ENCODE measurements at places on chromosomes 3 and 15.

- no peak for DNase-seq
These were observed 77.8 kb upstream of the TAMM41 start for GRCh38 chr3:11924518-11924917.

DNA sequence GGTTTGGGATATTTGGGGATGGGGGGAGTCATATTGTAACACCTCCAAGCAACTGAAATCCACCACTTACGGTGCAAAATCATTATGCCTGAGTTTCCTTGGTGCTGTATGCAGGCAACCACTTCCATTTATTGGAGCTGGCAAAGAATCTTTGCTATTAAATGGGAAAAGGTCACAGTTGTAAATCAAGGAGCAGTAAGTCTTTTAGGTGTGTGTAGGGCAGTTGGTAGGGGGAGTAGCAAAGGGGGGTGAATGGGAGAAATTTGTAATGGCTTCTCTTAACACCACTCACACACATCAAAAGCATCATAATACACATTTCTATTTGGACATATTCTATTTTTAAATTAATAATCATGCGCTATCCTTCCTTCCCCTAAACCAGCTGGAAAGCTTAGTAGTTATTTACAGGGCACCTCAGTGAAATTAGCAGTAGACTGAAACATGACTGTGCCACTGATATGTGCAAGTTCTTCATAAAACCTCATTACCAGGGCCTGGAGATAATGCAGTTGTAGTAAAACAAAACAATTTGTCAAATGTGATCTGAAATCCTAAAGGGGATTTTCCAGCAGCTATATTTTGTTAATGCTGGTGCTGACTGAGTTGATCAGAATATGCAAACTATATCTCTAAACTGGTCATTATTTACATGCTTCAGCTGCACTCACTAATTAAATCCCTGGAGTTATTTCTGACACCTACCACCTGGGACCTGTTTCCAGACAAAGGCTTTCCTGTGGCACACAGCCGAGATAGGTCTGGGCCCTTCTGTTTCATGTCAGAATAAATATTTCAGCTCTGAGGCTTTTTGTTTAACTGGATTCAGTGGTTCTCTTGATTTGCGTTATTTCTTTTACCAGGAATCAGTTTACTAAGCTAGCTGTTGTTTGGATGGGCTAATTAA, 90.1 kb downstream of the B3GALNT1 start:
- no peak for DNase-seq

GRCh38 chr3:38617137-38617536, 32.4 kb downstream of the SCN5A start:
- no peak for DNase-seq

- DNase-seq, result no peak
These were observed 9.0 kb downstream of the SPATA12 start for GRCh38 chr3:57069503-57069902.

DNA sequence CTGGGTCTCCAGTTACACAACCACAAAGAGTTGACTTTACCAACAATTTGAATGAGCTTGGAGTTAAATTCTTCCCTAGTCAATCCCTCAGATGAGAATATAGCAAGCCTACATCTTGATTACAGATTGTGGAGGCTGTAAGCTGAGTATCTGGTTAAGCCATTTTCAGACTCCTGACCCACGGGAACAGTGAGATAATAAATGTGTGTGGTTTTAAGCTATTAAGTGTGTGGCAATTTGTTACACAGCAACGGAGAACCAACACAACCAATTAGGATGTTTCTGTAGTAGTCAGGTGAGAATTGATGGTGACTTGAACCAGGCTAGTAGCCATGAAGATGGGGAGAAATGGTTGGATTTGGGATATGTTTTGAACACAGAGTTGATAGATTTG, 37.7 kb upstream of the SLC4A7 start:
- no peak for DNase-seq

- DNase-seq, result no peak
These were observed 124.9 kb upstream of the GAP43 start for GRCh38 chr3:115498421-115498820.

DNA sequence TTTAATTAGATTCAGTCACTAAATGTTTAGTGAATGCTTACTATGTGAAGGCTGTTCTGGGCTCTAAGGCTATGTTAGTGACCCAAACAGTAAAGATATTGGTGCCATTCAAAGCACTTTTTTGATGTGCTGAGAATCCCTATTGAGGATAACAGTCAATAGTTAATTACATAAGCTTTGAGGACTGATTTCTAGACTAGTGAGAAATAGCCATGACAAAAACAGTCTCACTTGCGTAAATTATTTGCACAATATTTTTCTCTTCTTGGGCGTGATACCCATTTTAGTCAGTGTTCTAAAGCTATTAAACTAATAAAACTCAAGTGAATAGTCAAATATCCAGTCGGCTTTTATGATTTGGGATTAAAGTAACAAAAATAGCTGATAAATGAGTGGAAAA, 74.6 kb downstream of the UBE2E2 start:
- no peak for DNase-seq

DNA sequence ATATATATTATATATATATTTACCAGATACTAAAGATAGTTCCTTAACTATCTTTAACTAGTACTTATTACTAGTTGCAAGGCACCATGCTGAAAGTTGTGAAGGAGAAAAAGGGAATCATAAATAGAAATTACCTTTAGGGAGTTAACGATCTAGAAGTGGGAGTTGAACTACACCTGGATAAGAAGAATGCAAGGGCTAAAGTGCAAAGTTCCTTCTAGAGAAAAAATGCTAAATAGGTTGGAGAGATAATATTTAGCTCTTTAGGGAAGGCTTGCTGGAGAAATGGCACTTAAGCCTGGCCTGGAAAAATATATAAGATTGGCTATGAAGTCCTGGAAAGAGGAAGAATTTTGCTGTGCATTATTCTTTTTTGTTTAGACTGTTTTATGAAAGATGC, 130.6 kb upstream of the IGSF10 start:
- no peak for DNase-seq

DNA sequence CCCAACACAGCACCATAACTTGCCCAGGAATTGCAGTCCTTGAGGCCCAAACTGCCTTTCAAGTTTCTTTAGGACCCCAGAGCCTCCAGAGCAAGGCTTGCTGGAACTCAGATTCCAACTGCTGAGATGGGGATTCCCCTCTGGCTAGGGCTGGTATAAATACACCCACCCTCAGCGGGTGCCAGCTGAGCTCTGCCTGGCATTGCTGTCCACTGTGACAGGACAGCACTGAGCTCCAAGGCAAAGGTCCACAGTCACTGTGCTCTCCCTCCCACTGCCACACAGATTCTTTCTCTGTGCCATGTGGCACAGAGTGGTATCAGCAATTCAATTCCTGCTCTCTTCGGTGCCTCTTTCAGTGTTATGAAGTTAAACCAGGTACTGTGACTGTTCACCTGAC, 304.2 kb upstream of the LMCD1 start:
- DNase-seq, result no peak

GRCh38 chr3:173755161-173755560, 357.6 kb downstream of the NLGN1 start:
- DNase-seq, result no peak

DNA sequence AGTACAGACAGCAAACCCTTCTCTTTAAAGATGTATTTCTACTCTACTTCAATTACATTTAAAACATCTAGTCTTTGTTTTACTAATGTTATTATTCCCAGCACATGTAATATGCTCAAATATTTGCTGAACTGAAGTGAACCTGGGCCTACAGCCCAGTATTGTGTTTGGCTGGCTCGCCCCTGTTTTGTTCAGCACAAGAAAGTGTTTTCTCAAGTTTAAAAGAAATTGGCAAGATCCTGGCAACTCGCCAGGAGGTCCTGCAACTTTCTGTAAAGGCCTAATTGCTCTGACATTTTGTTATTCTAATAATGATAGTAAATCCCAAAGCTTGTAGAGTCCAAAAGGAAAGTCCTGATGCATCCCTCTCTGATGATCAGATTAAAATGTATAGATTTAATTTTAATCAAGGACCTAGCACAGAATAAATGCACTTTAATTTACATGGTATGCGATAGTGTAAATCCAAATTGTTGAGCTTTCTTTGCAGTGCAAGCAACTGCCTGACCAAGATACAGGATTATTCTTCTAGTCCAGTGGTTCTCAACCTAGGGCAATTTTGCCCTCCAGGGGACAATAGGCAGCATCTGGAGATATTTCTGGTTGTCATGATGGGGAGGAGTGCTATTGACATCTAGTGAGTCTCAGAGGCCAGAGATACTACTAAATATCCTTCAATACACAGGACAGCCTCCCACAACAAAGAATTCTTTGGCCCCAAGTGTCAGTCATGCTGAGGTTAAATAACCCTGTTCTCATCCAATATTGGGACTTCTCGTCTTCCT, 35.7 kb upstream of the TMOD3 start:
- DNase-seq, result no peak

- no peak for DNase-seq
These were observed 548.0 kb upstream of the CCDC54 start for GRCh38 chr3:106829206-106829605.

GRCh38 chr3:115194476-115194875, 47.4 kb upstream of the ZBTB20 start:
- no peak for DNase-seq

DNA sequence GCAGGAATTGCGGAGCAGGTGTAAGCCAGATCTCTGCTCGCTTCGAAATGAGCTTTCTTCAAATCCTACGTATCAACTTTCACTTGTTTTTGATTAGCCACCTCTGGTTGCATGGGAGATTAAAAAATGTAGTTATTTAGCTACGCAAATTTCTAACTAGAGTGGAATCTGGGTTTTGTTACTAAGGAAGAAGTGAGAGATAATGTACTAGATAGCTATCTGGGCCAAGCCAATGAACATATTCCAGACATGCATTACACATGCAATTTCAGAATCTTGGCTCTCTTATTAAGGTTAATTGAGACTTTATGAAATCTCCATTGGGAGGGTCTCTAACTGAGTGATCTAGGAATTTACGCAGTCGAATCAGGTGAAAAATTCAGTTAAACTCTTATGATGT, 765.7 kb downstream of the DIPK2A start:
- DNase-seq, result no peak

GRCh38 chr3:180340395-180340794, 261.6 kb upstream of the TTC14 start:
- no peak for DNase-seq

- DNase-seq, result no peak
These were observed 18.1 kb upstream of the SLC27A2 start for GRCh38 chr15:50163719-50164410.

DNA sequence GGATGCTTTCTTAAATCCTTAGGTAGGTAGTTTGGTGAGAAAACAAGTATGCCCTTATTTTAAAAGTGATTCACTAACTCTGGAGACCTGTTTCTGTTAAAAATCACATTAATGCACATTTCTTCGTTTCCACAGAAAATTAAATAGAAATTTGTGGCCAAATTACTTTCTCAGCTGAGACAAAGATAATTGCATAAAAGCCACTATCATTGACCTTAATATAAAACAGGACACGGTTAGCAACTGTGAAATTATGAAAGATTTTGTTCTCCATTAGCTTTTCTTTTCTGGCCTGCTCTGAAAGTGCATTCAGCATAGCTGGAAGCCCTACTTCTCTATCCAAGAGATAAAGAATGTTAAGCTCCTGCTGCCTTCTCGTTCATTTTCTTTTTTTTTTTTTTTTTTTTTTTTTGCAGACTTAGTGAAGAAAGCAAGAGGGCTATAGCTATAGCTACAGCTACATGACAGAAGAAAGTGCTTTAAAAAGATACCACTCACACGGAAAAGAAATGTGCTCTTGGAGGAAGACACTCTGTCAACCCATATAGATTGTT, 576.9 kb downstream of the OTOL1 start:
- no peak for DNase-seq

DNA sequence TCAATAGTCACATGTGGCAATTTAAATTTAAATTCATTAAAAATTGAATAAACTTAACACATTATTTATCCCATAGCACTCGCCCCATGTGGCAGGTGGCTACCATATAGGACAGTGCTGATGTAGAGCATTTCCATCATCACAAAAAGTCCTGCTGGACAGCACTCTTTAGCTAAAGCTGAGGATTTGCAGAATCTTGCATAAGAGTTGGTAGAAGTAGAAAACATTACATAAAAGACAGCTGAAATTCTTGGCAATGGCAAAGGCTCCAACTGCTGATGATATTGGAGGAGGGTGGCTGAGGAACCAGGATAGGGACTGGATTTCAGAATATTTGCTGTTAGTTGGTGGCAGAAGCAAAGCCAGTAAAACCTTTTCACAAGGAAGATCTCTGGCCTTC, 230.7 kb upstream of the SATB1 start:
- DNase-seq, result no peak

GRCh38 chr3:52243791-52244628, 1.5 kb upstream of the PPM1M start:
- no peak for DNase-seq

- DNase-seq, result no peak
These were observed 175.8 kb downstream of the THSD4 start for GRCh38 chr15:71290881-71291635.

- no peak for DNase-seq
These were observed 103.0 kb downstream of the P3H2 start for GRCh38 chr3:190017521-190018288.

DNA sequence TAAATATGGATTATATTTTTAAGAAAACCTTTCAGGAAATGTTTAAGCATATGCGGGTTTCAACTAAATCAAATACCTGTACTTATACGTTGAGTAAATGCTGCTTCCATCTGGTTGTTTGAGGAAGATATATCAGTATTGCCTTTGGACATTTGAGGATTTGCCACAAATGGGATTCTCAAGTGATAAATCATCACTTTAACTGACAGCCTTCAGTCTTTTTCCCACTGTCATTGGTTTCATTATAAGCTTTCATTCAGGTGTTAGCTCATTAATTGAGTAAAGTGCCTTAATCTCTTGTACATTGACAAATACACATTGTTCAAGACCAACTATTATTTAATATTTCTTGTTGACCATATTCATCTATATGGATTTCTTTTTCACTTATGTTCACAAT, 217.2 kb downstream of the EDEM1 start:
- DNase-seq, result no peak

DNA sequence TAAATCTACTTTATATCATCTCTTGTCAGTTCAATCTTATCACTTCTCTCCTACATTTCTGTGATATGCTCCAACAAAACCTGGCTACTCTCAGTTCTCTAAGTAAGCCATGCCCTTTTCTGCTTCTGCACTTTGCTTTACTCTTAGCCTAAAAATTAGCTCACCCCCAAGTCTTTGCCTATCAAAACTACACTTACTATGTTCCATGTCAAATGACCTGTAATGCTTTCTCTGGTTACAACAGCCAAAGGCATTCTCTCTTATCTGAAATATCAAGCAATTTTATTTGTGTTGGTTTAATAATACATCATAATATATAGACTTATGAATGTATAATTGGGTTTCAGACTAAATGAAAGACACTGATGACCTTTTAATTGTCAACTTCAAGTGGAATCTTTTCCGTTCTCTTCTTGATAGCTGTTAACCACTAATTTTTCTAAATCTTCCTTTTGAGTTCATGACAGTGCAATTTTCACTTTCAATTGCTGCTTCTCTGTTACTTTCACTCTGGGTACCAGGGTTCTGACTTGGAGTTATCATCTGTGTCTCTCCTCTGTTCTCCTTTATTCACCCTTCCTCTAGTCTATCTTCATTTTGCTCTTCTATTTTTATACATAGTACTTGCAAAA, 619.0 kb upstream of the GOLIM4 start:
- no peak for DNase-seq

Data from activated CD8-positive, alpha-beta memory T cell treated with anti-CD3 and anti-CD28 coated beads for 1 hour (primary cell).